ENCODE measurements at places on chromosomes 6 and 20.

- DNase-seq = no peak
Observed at GRCh38 chr20:21302664-21303060, 469 bp upstream of the XRN2 start.

DNA sequence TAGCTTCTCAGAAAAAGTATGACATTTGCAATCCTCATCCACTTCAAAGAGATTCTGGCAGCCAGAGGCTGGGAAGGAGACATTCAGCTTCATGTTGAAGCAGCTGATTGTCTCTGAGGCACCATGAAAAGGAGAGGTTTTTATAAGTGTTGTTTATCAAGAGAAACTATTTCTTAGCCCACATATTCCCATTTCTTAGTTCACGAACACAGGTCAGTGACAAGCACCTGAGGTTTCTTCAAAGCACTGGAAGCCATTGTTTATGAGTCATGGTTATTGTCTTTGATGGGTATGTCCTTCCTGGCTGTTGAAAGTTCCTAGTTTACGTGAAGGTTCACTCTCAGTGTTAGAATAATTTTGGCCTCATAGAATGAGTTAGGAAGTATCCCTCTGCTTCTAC is 3.0 kb upstream of the DDX43 start:
- DNase-seq = no peak

DNA sequence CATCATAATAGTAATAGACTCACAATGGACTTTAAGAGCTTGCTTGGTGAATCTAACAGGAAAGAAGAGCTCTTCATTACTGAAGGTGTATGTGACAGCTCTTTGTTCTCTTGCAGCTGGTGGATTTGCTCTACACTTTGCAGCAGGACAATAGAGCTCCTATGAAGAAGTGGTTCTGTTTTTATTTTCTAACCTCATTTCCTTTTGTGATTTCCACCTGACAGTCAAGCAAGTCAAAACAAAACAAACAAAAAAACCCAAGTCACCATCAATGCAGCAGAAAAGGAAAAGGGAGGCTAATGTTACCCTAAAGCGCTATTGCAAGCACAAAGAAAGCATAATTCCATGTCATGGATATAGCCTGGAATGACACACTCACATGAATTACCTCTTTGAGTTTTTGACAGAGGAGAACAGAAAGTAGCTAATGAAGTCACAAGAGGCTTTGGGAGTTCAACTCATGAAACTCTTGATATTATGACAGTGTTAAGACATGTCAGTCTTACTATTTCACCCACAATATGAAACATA is 1188.1 kb downstream of the EPHA7 start:
- no peak for DNase-seq

GRCh38 chr6:39882531-39882899 is 51.7 kb downstream of the MOCS1 start:
- DNase-seq = no peak

DNA sequence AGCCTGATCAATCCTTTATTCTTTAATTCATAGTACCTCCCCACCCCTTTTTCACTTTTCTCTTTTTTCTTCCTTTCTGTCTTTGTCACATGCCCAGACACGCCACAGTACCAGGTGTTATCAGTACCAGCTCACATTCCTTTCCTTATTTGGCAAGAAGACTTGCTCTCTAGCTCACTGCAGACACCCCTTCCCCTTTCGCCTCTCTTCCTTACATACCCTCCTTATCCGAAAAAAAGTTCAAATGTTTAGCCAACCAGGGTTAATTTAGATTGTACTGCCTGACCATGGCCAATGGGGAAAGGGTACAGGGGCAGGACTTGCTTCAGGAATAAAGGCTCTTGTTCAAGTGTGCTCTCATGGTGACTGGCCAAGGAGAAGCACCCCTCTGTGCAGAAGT is 9.3 kb upstream of the SIRPB2 start:
- no peak for DNase-seq

DNA sequence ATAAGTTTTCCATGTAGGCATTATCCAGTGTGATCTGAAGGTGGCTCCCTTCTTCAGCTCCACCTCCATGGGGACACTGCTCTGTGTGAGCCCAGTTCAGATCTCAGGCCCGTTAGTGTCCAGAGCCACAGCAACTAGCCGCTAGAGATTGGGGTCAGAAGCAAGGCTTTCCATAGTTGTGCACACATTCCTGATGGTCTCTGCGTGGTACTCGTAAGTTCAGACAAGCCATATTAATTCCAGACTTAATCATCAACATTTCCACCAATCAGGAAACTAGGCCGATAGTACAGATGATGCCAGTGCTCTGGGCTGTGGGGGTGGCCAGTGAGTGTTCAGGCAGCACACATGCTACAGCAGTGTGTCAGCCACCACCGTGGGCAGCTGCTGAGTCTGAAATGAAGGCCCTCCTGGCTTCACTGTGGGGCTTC is 17.5 kb upstream of the SYNCRIP start:
- no peak for DNase-seq

DNA sequence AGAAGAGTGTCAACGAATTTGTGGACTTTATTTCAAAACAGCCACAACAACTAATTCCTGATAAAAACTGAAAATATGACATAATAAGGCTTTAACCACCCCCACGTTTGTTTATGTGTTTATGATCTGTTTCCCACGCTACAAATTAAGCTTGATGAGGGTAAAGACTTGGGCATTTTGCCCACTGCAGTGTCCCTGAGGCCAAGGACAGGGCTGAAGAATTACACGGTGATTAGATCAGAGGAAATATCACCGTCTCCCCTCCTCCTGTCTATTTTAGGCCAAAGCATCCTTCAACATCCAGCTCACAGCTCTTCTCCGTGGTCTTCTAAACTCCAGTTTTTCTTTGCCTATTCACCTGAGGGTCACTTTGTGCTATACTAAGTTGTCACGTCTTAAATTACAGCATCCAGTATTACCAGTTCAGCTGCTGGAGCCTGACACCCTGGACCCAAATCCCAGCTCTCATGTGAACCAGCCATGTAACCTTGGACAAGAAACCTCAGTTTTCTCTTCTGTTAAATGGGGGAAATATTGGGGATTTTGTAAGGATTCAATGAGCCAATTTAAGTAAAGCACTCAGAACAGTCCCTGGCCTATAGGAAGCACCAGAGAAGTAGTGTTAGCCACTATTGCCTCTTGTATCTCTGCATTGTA is 15.2 kb upstream of the ARFGEF2 start:
- DNase-seq = no peak

DNA sequence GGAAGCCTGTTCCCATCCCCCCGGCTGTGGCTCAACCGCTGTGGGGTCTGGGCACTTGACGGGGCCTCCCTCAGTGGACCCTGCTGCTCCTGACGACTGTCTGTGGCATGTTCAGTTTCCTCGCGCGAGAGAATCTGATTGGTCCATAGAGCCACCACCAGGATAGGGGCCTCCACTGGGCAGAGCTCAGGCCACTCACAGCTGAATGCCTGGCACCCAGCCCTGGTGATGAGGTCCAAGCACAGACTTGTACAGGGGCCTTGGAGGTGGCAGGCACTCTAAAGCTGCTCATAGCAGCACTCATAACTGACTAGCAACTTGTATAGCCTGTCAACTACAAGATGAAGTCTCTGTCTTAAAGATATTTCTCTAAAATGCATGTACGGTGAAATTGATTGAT is 368.1 kb downstream of the NRN1 start:
- no peak for DNase-seq

DNA sequence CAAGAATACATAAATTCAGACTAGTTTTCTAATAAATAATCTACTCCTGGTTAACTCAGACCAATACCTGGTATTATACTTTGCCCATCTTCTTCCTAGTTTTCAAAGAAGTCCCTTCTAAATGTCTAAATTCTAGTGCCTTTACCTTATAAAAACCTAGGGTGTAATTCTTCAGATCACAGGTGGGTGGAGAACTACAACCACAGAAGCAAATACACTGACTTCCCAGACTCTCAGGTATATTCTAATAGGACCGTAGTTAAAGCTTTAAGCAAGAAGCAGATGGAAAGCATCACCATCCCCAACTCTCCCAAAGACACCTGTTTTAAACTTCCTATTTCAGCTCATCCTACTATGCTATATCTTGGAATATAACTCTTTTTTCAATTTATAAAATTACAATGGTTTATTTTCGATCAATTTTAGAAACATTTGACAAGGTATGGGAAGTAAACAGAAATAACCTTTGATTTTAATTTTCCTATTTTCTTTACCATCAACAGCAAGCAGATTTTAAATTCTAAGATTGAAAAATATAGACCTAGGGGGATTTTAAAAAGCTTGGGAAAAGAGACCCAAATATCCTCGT is 15.8 kb downstream of the MAN1A1 start:
- no peak for DNase-seq

GRCh38 chr6:111791415-111791814 is 81.8 kb downstream of the FYN start:
- DNase-seq = no peak

DNA sequence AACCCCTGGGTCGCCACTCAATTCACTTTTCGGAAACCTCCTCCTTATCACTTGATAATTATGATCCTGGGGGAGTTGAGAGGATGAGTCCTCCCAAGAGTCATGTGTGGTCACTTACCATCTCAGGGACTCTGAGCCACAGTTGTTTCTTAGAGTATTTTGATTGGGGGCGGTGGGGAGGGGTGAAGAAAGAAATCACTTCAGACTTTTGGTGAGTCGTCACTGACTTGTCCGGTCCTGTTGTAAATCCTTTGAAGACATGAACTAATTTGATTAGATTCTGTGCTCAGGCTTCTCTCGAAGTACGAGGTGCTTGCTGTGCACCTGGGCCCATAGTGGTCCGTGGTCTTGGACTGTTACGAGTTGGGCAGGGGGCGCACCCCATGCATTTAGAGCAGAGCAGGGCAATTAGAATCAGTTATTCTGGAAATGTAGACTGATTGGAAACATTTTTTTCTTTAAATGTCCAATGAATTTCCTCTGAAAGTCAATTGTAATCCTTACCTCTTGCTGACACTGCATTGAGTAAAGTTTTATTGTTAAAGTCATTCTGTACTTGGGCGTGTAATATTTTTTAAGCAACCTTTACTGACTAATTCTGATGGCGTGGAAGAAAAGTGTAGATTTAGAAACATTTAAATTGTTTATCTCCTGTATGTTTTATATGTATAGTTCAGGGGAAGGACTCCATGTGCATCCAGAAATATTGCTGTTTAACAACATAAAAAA is 173.4 kb downstream of the SLC16A10 start:
- DNase-seq = no peak

GRCh38 chr6:104940893-104941728 is 15.8 kb upstream of the LIN28B start:
- no peak for DNase-seq

DNA sequence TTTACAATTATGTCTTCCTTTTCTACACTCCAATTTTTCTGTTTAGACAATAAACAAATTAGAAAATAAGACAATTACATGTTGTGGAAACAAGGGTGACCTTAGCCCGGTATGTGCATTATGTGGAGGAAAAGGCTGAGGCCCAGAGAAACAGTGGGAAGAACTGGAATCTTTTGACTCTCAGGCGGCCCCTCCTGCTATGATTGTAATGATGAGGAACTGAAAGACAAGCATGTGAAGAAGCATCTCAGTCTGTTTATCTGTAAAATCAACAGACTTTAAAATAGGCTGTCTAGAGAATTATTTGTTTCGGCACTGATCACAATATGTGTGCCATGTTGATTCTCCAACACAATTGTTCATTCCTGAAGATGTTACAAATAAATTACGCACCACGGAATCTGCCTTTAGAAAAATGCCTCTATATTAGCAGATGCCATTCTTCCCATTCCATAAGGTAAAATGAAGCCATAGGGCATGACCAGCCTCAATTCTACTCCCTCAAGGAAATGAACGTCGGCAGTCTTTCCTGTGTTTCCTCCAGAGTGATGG is 1201.6 kb upstream of the CITED2 start:
- DNase-seq = no peak

GRCh38 chr6:56477241-56477640 is 165.4 kb downstream of the DST start:
- no peak for DNase-seq

- no peak for DNase-seq
Observed at GRCh38 chr6:722077-722524, 29.2 kb upstream of the EXOC2 start.

- no peak for DNase-seq
Observed at GRCh38 chr6:33164665-33165373, 27.4 kb downstream of the COL11A2 start.

GRCh38 chr20:43903953-43904826 is 10.5 kb upstream of the TOX2 start:
- no peak for DNase-seq

DNA sequence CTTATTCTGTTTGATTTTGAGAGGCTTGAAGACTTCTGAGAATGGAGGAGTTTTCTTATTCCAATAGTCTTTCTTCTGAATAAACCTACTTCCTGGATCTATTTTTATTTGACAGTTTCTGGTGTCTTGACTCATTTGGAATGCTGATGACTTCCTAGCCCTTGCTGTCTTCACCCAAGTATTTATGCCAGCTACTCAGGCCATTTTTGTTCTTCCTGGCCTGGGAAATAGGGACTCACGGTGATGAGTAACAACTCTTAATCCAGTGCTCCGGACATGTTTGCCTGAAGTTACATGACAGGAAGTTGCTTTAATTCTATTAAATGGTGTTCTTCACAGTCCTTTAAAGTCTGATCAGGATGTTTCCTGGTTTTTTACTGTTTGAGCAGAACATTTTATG is 272.1 kb upstream of the EYS start:
- DNase-seq = no peak

GRCh38 chr6:43122146-43122545 is 46.0 kb downstream of the PTK7 start:
- DNase-seq = no peak

- DNase-seq = no peak
Observed at GRCh38 chr6:166545156-166546034, 41.1 kb downstream of the RAMACL start.

DNA sequence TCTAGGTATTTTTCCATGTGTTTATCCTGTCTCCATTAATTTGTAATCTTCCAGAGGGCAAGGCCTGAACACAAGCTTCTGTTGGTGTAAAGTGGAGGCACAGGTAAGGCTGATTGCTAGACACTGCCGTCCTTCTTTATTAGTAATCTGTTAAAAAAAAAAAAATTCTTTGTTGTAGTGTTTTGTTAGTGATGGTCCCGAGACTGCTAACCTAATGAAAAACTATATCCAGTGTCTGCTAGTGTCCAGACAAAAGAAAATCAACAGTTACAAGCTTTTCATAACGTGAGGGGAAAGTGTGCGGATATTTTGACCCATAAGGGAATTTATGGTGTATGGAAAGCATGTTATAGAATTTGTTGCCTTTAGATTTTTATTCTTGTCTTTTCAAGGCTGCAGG is 4.2 kb upstream of the HIVEP1 start:
- no peak for DNase-seq

DNA sequence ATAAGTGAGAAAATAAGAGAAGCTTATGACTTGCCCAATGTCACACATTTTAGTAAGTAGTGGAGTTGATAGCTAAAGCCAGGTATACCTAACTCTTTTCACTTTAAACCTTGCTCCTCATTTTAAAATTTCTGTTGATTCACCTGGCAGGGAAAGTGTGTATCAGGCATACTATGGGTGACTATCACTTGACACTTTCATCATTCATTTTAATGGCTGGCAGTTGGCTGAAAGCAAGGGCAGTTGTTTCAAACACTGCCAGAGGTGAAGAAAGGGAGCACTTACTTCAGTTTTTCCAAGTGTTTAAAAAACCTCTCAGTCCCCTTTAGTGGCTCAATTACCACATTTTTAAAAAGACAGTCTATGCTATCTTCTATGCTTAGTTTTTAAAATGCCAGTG is 78.2 kb upstream of the EMILIN3 start:
- DNase-seq = no peak

- DNase-seq = no peak
Observed at GRCh38 chr6:158047563-158048323, 66.1 kb downstream of the SYNJ2 start.

GRCh38 chr6:139698526-139699176 is 324.2 kb upstream of the CITED2 start:
- no peak for DNase-seq
